ENCODE measurements at places on chromosomes 6 and 20.

DNA sequence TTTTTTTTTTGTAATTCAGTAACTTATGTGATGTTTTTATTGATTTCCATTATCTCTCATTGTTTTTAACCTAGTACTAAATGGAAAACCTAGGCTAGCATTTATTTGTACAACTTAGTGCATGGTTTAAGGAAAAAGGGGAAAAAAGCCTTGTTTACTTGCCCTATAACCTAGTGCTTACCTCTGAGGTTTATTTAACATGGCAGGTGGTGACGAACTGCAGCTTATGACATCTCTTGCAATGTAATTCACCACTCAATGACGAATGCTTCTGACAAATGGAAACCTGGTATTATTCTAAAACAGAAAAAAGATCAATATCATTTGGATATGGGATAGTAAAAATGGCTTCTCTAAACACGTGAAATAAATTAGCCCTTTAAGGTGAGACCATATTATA lies 618.6 kb upstream of the FLRT3 start:
- no peak for DNase-seq

DNA sequence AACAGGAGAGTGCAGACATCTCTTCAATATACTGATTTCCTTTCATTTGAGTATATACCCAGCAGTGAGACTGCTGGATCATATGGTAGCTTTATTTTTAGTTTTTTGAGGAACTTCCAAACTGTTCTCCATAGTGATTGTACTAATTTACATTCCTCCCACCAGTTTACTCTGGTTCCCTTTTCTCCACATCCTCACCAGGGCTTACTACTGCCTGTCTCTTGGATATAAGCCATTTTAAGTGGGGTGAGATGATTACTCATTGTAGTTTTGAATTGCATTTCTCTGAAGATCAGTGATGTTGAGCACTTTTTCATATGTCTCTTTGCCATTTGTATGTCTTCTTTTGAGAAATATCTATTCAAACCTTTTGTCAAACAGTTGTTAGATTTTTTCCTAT lies 64.9 kb upstream of the HMGCLL1 start:
- no peak for DNase-seq

GRCh38 chr20:61688411-61688810 lies 377.3 kb downstream of the TAF4 start:
- no peak for DNase-seq

GRCh38 chr20:18225632-18226031 lies 62.7 kb upstream of the ZNF133 start:
- no peak for DNase-seq

GRCh38 chr20:23870461-23870860 lies 9.1 kb downstream of the CST5 start:
- no peak for DNase-seq

GRCh38 chr20:58888521-58889333 lies 36.2 kb downstream of the GNAS start:
- peak; percentile 58 for DNase-seq

- no peak for DNase-seq
Measured at GRCh38 chr6:169647637-169648036, 54.2 kb downstream of the WDR27 start.

GRCh38 chr6:139133262-139134063 lies 1.4 kb upstream of the HECA start:
- DNase-seq = no peak

GRCh38 chr6:5302220-5302946 lies 41.1 kb downstream of the FARS2 start:
- DNase-seq = peak; percentile 13

- no peak for DNase-seq
Measured at GRCh38 chr6:82607998-82608725, 244.5 kb downstream of the TPBG start.

DNA sequence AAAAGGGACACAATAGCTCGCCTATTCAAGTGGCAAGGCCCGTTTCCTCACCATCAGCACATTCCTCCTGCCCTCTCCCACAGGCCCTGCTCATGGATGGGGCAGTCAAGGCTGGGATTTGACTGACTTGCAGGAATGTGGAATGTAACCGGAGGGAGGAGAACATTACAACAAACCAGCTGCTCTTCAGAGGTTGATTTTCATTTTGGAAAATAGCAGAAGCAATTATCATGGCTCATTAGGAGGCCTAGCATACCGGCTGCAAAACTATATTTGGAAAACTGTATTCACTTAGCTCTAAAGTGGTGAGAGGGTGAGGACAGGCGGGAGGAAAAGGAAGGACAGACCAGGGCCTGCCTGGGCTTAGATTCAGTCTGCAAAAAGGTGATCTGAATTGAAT lies 283.7 kb downstream of the CD83 start:
- DNase-seq = no peak

GRCh38 chr20:35462351-35462750 lies 7.0 kb downstream of the CEP250 start:
- DNase-seq = no peak

GRCh38 chr6:65776332-65776731 lies 69.3 kb upstream of the EYS start:
- no peak for DNase-seq

DNA sequence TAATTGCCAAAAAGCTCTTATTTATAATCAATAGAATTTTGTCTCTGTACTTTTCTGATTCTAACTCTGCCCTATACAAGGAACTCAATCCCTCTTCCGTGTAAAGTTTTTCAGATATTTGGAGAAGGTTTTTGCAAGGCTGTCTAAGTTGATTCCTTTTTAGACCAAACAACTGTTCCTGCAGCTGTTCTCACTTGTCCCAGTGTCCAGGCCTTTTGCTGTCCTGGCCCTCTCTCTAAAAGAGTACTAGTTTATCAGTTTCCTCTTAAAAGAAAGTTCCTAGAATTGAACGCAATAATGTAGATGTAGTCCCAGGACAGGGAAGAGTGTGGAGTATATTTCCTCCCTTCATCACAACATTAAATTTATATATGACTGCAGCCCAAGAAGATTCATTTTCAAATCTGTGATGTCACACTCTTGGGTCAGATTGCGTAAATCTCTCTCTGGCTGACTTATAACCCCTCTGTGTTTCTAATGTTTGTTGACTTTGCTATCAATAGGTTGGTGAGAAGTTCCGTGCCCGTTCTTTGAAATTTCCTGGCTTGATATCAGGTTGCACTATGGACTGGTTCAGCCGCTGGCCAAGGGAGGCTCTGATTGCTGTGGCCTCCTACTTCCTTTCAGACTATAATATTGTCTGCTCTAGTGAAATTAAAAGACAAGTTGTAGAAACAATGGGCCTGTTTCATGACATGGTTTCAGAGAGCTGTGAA lies 139.4 kb upstream of the GLP1R start:
- no peak for DNase-seq

- no peak for DNase-seq
Measured at GRCh38 chr6:35363293-35363750, 21.0 kb downstream of the PPARD start.

DNA sequence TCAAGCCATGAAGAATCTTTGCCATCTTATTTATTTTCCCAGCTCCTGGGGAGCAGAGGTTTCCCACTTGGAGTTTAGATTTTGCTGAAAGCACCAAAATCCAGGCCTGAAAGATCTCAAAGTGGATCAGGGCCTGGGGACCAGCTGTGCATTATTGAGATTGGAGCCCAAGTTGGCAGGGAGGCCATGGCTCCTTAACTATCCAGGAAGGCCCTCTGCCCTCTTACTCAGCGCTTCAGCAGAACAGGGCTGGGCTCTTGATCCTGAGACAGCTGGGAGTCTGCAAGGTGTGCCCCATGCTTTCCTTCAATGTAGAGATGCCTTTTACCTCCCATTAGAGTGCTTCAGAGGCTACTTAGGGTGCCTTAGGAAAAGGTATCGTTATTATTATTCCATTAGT lies 24.6 kb downstream of the FOXO3 start:
- no peak for DNase-seq

DNA sequence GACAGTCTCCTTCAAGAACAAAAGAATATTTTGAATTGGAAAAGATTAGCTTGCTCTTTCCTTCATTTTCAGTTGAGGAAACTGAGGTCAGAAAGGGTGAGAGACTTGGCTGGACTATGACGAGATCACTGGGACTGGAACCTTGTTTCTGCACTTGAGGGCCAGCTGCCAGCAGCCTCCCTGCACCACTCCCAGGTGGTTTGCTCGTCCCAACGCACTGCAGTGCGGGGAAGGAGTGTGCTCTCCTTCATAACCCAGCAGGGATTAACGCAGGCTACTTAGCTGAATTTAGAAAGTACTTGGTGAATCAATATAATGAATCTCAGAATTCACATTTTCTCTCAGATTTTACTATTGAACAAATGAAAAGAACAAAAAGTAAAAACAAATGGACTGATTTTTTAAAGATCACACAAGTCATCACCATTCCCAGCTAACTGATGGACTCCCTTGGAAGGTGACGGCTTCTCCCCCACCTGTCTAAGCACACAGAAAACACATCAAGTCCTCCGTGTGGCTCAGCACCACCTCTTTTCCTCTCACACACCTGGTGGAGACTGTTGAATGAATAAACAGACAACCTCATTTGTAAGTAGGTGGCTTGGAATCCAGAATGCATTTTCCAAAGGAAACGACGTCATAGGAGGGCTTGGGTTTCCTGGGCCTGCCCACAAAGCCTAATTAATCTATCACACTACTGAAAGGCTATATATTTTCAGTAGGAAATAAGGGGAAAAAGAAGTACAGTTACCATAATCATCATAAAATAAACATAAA lies 121.0 kb downstream of the QRSL1 start:
- no peak for DNase-seq

GRCh38 chr6:156940221-156940620 lies 163.0 kb downstream of the ARID1B start:
- no peak for DNase-seq

DNA sequence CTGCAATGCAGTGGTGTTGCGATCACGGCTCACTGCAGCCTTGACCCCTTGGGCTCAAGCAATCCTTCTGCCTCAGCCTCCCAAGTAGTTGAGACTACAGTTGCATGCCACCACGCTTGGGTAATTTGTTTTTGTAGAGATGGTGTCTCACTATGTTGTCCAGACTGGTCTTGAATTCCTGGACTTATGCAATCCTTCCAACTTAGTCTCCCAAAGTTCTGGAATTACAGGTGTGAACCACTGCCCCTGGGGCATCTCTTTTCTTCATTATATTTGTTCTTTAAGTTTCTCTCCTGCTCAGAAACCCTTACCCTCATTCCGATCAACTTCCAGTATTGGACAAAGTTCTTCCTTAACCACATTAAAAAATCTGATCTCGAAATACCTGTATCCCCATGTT lies 44.7 kb upstream of the DEK start:
- no peak for DNase-seq

DNA sequence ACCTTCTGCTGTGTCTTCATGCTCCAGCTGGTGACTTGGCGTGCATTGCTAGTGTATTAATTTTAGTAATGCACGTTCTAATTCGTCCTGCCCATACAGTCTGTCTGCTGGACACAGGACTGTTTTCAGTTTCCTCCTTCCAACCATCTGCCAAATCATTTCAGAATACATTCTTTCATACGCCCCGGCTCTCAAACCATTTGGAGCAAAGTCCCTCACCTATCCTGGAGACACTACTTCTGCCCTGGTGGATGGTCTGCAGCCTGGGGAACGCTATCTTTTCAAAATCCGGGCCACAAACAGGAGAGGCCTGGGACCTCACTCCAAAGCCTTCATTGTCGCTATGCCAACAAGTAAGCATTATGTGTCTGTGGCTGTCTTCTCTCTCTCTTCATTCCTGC lies 60.5 kb downstream of the FNDC1 start:
- no peak for DNase-seq

- DNase-seq = no peak
Measured at GRCh38 chr20:39576771-39577170, 614.6 kb downstream of the DHX35 start.

DNA sequence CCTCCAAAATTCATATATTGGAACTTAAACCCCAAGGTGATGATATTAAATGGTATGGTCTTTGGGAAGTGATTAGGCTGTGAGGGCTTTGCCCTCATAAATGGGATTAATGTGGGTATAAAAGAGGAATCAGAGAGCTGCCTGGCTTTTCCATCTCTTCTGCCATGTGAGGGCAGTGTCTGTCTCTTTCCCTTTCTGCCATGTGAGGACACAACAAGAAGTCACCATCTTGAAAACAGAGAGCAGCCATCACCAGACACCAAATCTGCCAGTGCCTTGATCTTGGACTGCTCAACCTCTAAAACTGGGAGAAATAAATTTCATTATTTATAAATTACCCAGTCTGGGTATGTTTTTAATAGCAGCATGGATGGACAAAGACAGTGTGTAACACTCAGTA lies 263.0 kb downstream of the PAX1 start:
- no peak for DNase-seq

GRCh38 chr6:109015176-109015575 lies 79.5 kb downstream of the SESN1 start:
- no peak for DNase-seq

GRCh38 chr6:84860920-84861319 lies 96.5 kb upstream of the TBX18 start:
- DNase-seq = no peak

DNA sequence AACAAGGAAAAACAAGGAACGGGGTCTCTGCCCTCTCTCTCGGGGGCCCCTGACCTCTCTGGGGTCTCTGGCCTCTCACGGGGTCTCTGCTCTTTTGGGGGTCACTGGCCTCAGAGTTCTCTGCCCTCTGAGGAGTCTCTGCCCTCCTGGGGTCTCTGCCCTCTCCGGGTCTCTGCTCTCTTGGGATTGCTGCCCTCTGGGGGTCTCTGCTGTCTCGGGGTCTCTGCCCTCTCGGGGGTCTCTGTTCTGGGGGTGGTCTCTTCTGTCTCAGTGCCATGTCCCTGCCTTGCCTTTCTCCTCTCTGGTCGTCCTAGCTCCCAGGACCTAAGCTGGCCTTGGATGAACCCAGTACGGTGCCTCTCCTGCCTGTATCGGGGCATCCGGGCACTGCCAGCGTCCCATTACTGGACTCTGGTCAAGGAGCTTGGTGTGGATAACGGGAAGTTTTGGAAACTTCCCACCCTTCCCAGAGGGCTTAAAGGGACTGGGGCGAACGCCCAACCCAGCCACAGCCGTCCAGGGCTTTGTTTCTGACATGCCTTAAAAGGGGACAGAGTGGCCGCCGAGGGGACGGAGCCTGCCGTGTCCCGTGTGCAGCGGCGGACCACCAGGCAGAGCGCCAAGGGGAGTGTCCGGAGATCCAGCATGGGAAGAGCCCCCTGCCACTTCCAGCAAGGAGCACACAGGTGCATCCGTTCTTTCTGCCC lies 24.7 kb upstream of the MRGBP start:
- no peak for DNase-seq

DNA sequence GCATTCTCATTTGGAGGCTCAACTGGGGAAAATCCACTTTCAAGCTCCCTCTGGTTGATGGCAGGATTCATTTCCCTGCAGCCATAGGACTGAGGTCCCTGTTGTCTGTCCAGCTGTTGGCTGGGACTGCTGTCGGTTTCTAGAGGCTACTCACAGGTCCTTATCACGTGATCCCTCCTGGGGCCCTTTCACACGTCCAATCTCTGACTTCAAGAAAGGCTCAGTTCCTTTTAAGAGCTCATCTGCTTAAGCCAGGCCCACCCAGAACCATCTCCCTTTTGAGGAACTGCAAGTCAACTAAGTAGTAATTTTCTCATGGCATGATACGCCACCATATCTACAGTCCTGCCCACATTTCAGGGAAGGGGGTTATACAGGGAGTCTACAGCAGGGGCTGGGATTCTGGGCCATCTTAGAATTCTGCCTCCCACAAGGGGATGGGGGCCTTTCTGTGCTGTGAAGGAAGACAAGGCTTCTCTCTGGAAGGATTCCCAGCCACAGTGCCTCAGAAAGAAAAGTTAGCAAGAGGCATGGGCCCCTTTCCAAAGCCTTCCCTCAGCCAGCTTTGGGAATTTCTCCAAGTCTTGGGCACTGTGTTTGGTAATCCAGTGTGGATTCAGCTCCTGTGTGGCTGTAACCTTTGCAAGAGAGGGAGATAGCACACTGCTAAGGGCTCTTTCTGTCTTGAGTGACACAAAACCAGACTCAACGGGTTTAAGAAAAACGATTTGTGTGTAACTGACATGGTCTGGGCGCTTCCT lies 66.4 kb downstream of the CTCFL start:
- DNase-seq = no peak
